Germinal center (tissue), 1 donor: ENCODE measurements at places on chromosomes 6 and 20.

- no peak for DNase-seq
These were observed 119.5 kb downstream of the PHACTR3 start for GRCh38 chr20:59723607-59724456.

- DNase-seq = no peak
These were observed 158.1 kb upstream of the RPS6KA2 start for GRCh38 chr6:166785131-166785530.

DNA sequence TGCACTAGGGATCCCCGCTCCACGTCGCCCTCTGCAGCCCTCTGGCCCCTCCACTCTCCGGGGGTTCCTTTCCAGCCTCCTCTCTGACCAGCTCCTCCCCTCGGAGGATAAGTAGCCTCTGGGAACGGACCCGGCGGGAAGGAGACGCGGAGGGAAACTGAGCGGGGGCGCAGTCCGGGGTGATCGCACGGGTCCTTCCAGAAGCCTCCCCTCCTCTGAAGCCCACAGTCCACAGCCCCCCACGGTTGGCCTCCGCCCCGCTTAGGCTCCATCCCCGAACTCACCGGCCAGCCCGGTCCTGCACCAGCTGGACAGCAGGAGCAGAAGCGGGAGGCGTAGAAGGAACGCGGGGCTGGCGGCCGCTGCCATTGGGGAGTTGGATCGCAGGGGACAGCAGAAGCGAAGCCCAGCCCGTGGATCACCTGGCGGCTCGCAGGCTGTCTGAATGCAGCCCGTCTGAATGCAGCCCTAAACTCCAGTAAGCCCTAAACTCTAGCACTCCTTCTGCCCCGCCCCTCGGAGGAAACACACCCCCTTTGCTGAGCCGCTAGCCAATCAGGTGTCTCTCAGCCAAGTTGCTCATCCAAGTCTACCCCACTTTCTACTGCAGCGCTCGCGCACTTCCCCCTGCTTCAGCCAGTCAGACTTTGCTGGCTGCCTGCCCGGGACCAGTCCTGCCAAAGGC lies at the start of gene RAET1G:
TSS of gene RAET1G (minus strand) at position 480 of the 685 bp plus-strand sequence. CDS start at position 369, 111 bp downstream.
- DNase-seq = peak; percentile 94

- DNase-seq = no peak
These were observed 92.4 kb downstream of the GJA10 start for GRCh38 chr6:89986650-89987074.

- no peak for DNase-seq
These were observed 400.6 kb upstream of the RNF217 start for GRCh38 chr6:124561635-124562130.

DNA sequence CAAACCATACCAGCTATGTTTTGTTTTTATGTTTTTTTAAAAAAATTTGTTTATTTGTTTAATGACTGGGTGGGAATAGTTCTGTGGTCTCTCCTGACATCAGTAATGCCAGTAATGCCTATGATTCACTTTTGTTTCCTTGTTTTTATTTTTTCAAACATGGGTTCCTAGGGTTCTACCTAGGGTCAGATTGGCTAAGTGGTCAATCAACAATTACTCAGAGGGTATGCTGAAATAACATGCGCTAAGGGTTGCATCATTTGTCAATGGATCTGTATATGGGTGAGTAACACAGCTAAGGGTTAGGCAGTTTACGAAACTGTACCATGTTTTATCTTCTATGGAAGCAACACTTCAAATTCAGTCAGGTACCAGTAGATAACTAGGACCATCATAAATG lies 583.8 kb upstream of the GJE1 start:
- DNase-seq = no peak

DNA sequence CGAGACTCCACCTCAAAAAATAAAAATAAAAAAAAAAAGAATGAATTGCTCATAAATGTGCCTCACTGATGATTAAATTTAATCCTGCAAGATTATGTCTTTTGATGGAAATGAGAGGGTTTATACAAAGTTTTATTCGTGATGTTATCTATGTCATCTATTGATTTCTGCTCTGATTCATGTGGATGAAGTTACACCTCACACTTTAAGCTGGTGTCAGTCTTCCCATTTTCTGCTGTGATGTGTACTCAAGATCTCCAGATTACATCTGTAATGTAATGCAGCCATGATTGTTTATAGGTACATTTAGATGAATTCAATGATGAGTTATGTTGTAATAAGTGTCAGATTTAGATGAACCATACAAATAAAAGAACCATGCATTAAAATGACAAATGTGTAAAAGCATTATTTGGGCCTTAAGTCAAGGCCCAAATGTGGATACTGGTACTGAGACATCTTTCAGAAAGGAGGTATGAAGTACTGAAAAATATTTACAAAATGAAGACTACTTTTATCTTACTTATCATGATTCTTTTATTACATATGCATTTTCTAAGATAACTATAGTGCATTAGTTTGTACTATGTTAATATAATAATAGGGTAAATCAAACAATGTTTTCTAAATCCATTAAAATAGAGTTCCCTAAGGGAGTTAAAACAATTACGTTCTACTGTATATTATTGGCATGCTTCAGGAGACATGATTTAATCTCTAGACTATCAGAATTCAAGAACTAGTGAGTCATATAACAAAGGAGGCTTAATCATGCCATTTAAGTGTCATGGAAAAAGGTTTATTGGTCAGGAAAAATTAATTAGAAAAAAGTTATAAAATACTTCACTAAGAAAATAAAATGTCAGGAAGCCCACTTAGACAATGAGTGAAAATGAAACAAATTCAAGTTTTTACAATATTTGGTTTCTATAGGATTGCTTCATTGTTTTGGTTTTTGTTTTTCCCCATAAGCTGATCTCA lies 34.5 kb downstream of the HCRTR2 start:
- DNase-seq = no peak

DNA sequence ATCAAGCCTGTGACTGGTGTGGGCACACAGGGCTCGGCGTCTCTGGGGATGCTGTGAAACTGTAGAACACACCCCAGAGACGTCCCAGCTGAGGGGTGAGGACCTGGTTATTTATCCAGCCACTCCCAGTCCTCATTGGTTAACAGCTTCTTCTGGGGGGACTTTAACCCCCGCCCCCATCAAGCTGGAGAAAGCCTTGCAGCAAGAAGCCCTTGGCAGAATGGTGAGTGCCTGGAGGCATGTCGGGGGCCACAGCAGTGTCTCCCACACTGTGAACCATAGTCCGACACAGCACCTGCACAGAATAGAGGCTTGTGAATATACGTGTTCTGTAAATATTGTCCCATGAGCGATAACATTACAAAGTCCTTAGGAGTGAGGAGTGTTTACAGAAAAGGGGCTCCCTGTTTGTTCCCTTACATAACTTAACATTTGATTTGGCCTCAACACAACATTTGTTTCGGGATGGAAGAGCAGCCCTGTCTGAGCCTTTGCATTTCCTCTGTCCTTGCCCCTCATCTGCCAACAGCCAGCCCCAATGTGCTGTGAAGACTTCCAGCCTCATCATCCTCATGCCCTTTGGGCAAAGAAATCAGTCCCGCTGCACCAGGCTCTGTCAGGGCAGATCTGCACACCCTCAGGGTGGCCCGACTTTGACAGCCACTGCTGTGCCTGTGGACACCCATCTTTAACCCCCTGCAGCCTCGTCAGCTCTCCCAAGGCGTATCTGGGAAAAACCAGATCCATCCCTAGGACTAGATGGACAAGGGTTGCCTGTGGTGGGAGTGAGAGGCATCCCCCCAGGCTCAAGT lies 2.2 kb upstream of the RRBP1 start:
- DNase-seq = no peak

DNA sequence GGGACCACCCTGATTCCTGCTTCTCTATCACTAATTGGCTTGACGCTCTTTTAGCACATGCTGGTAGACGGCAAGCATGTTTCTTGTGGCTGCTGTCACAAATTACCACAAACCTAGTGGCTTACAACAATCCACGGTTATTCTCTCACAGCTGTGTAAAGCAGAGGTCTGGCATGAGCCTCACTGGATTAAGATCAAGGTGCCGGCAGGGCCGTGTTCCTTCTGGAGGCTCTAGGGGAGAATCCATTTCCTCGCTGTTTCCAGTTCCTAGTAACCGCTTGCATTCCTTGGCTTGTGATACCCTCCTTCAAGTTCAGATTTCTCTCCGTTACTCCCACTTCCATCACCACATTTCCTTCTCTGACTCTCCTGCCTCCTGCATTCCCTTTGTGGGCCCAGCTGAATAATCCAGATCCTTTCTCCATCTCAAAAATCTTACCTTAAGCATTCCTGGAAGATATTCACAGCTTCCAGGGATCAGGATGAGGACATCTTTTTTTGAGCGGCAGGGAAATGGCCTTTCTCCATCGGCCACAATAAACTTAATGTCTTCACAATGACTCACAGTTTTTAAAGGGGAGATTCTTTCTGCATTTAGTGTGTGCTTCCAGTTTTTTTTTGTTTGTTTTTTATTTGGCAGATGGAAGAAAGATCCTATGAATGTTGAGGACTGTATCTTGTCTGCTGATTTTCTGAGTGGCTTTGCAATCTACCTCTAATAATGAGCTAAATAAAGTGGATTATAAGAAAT lies 39.9 kb downstream of the BMP6 start:
- DNase-seq = no peak

GRCh38 chr6:106316375-106316766 lies 9.2 kb downstream of the ATG5 start:
- no peak for DNase-seq

DNA sequence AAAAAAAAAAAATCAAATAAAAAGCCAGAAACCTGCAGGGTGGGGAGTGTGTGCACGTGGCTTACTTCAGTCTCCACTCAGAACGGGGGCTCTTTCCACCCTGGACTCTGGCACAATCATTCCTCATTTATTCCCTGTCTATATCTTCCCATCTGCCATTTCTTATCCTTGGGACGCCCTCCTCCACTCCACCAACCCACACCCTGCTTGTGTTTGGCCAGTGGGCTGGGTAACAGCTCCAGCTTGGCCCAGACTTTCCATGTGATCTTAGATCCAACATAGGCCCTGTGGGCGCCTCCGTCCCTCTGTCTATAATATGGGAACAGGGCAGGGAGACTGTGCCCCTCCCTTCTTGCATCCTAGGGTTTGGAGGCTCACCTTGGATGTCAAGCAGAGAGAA lies 68.1 kb downstream of the CD40 start:
- no peak for DNase-seq

DNA sequence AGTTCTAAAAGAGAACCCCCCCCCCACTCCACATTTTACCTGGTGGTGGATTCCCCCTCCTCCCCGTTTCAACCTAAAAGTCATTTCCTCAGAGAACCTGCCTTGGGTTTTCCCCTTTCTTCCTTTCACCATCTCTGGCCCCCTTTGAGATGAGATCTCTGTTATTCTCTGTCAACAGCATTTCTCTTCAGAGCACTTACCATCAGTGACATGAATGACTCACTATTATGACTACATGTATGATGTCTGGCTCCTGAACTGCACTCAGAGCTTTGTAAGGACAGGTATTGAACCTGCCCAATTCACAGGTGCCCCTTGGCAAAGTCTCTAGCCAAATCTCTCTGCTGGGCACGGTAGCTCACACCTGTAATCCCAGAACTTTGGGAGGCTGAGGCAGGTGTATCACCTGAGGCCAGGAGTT lies 61.4 kb upstream of the JARID2 start:
- no peak for DNase-seq

GRCh38 chr6:149130090-149130489 lies 187.4 kb upstream of the TAB2 start:
- DNase-seq = no peak

DNA sequence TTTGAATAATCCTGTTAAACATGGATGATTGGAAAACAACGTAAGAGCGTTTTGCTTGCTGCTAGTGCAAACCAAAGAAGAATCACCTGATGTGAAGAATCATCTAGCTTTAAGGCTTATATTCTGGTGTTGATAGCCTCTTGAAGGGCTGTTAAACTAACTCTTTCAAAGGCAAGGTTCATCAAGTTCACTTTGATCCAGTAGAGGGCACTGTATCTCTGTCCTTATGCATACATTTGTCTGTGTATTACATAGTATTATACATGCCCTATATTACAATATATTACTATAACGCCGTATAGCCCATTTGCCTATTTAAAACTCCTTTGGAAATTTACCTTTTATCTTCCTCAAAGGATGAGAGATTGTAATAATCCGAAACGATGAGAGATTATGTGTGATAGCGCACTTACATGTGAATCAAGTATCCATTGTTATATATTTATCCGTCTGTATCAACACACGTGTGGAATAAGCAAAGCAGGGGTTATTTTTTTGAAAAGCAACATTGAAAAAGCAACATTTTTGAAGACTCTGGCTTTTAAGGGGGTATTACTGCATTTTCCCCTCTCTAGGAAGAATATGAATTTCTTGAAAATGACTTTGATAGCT lies 50.8 kb upstream of the NRN1 start:
- DNase-seq = peak; percentile 42

- no peak for DNase-seq
These were observed 111.9 kb downstream of the ARMC2 start for GRCh38 chr6:108959972-108960582.

- no peak for DNase-seq
These were observed 175.5 kb downstream of the EPM2A start for GRCh38 chr6:145559836-145560235.

DNA sequence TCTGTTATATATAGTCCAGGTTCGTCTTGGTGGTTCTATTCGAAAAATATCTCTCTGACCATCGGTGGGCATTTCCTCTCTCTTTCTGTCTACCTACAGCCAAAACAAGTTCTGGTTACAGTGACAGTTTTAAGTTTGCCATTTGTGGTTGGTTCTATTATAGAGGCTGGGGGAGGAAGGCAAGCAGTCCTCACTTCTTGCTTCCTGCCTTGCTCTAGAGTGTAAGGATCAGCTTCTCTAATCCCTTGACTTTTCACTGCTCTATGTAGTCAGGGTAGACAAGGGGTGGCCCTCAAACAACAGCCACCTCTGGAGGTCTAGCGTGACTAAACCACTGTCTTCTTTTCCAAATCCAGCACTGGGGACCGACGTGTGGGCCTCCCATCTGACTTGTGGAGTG lies 16.1 kb downstream of the E2F3 start:
- no peak for DNase-seq

- DNase-seq = no peak
These were observed 114.3 kb downstream of the GJA1 start for GRCh38 chr6:121549736-121550135.

DNA sequence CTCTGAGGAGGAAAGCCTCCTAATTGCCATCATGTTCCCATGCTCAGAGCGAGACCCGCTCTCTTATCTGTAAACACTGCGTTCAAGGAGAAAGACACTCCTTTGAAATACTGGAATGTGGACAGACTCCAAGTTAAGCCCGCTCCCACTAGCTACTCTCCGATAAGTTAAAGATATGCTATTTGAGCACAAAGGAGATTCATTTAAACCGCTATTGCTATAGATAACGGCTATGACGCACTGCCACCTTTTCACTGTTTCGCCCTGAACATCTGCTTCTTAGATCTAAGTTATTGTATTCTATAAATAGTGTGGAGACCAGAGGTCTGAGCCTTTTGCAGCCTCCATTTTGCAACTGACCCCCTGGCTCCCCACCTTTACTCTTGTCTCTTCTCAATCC lies 82.3 kb downstream of the GPX5 start:
- DNase-seq = no peak

- peak; percentile 47 for DNase-seq
These were observed 56.4 kb downstream of the NRN1 start for GRCh38 chr6:5950361-5950785.
